ENCODE measurements at places on chromosomes 3 and 15. TPM values are rescaled to one million over a fixed set of nuclear protein-coding genes. Genes with fewer than 3 reads are reported as not detected.

DNA sequence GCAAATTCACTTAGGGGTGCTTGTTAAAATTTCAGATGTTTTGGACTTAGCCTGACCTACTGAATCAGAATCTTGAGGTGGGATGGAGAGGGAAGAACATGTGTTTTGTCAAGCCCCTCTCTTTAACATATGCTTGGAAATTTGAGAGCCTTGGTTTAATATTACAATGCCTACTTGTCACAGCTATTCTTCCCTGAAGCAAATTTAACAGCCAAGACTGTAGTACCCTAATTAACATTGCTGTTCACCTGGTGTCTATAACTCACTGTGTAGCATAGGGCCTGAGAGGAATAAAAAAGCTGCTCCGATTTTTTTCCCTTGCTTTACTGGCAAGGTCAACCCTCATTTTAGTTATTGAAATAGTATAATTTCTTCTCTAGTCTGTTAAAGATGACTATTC, 880.1 kb downstream of the CADM2 start:
- DNase-seq = no peak

DNA sequence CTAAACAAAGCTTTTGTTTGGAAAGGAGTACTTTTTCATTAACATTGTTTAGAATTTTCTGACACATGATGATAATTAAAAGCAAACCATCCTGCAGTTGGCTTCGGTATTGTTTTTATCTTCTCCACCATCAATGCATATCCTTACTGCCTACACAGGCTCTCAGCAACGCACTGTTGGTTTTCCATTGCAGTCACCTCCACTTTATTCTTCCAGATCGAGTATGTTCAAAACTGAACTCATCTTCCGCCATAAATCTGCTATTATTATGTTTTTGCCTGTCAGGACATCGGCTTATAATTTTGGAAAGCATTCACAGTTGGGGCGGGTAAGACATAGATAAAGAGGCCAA, 589 bp upstream of the SENP5 start:
- no peak for DNase-seq

- DNase-seq = no peak
Observed at GRCh38 chr15:52289629-52290081, 5.9 kb downstream of the MYO5C start.

DNA sequence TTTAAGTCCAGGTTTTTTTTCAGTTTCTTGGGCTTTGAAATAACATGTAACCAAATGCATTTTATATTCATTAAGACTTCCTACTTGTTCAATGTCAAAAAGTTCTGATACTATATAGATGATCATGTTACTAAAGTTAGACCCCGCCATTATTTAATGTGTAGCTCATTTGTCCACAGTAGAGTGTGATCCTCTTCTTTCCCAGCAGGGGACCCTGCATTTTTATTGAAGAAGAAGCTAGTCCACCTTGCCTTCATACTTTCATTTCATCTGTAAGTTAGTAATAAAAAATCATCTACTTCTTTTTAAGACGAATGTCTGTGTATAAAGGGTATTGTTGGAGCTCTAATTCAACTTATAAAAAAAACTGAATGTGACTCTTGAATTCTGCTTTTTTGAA, 404.6 kb downstream of the SI start:
- no peak for DNase-seq

- DNase-seq = no peak
Observed at GRCh38 chr3:17176757-17177156, 292.0 kb downstream of the PLCL2 start.

GRCh38 chr3:52031896-52032295, 24.5 kb downstream of the DUSP7 start:
- no peak for DNase-seq

The VEPH1 gene
- total RNA-seq = not detected

GRCh38 chr3:133591271-133591742, 17.8 kb downstream of the CDV3 start:
- DNase-seq = no peak

- DNase-seq = no peak
Observed at GRCh38 chr3:158522221-158523136, 48.5 kb upstream of the MLF1 start.

DNA sequence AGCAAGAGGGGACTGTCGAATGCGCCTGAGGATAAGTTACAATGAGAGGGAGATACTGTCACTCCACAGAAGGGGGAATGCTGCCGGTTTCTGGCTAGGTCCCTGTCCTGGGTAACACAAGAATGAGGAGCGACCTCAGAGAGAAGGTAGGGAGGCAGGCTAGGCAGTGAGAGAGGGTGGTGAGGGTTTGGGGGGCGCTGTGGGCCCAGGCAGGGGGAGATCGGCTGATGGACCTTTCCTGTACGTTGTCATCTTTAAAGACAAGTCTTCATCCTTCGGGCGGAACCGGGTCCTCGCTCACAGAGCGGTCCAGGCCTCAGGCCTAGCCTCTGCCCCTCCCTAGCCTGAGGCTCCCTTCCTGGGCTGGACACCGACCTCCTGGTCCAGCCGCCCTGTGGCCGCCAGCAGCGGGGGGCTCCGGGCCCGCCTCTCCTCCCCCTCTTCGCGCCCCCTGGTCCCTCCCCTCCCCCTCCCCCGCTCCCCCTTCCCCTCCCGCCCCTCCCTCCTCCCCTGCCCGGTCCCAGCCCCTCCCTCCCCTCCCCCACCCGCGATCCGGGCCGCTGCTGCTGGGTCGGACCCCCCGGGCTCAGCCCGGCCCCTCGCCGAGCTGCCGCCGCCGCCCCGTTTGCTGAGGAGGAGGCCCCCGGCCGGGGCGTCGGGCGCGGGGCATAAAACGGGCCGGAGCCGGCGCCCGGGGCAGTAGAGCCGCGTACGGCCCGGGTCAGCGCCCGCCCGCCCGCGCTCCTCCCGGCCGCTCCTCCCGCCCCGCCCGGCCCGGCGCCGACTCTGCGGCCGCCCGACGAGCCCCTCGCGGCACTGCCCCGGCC, at the start of gene CHRD:
Gene CHRD, plus strand, starts transcription at position 697 of the 827 bp plus-strand sequence. CDS start 265 bp downstream, outside the sequence.
- DNase-seq = no peak

All from activated naive CD8-positive, alpha-beta T cell treated with anti-CD3 and anti-CD28 coated beads for 36 hours (primary cell).